Sigmoid colon (tissue), 7 donors: ENCODE measurements at places on chromosomes 4 and X. TPM values are rescaled to one million over a fixed set of nuclear protein-coding genes. Genes with fewer than 3 reads are reported as not detected.

TMEM31 gene
- total RNA-seq, result not detected

RNF150 gene
- total RNA-seq, result 69.0 TPM

DNA sequence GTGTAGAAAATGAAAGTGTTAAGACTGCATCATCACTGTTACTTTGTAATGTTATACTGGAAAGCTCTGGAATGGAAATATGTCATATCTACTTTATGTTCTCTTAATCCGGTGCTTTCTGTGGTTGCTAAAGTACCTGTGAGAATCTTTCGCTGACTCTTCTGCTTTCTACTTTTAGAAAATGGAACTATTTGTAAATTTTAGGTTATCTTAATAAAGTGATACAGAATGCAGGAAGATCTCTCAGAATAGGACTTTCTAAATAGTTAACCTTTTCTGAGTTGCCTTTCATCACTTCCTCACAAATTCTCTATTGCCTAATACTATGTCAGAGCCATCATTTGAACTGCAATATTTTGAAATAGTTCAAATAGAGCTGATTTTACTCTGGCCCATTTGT, 69.3 kb downstream of the BMP2K start:
- no peaks in the 10 kb centered on the region for H3K27me3 ChIP-seq
- DNase-seq, result no peak
- H3K27ac ChIP-seq, result no peak overlapping the region
- H3K4me3 ChIP-seq, result no peak overlapping the region
- no peaks in the 10 kb centered on the region for H3K4me1 ChIP-seq
- peaks cover 8% of the 10 kb centered on the region for H3K36me3 ChIP-seq

ERVMER34-1 gene
- not detected for total RNA-seq

- no peaks in the 10 kb centered on the region for H3K36me3 ChIP-seq
- no peak for DNase-seq
- no peak overlapping the region for H3K27ac ChIP-seq
These were observed 99.6 kb upstream of the RPL34 start for GRCh38 chr4:108520807-108521206.

MAGEA10 gene
- total RNA-seq, result not detected

- no peak overlapping the region for H3K27ac ChIP-seq
- H3K27me3 ChIP-seq, result no peaks in the 10 kb centered on the region
- no peaks in the 10 kb centered on the region for H3K36me3 ChIP-seq
- peaks cover 15% of the 10 kb centered on the region for H3K4me1 ChIP-seq
- no peak overlapping the region for H3K4me3 ChIP-seq
- no peak for DNase-seq
These were observed 33.7 kb upstream of the SHISA3 start for GRCh38 chr4:42363614-42364013.

- no peaks in the 10 kb centered on the region for H3K27me3 ChIP-seq
- no peaks in the 10 kb centered on the region for H3K4me1 ChIP-seq
- H3K36me3 ChIP-seq, result no peaks in the 10 kb centered on the region
- no peak overlapping the region for H3K4me3 ChIP-seq
- H3K27ac ChIP-seq, result no peak overlapping the region
These were observed 97.9 kb downstream of the MAB21L2 start for GRCh38 chr4:150679765-150680343.

UGT2A1 gene
- total RNA-seq, result not detected

GRCh38 chr4:153322791-153323190, 21.7 kb upstream of the MND1 start:
- DNase-seq, result no peak
- no peak overlapping the region for H3K4me3 ChIP-seq

STPG2 gene
- total RNA-seq, result 0.71 TPM

SLC7A11 gene
- total RNA-seq, result 0.27 TPM

GRCh38 chrX:28979877-28980276, 392.6 kb downstream of the IL1RAPL1 start:
- H3K4me3 ChIP-seq, result no peak overlapping the region
- H3K36me3 ChIP-seq, result no peaks in the 10 kb centered on the region
- DNase-seq, result no peak

DNA sequence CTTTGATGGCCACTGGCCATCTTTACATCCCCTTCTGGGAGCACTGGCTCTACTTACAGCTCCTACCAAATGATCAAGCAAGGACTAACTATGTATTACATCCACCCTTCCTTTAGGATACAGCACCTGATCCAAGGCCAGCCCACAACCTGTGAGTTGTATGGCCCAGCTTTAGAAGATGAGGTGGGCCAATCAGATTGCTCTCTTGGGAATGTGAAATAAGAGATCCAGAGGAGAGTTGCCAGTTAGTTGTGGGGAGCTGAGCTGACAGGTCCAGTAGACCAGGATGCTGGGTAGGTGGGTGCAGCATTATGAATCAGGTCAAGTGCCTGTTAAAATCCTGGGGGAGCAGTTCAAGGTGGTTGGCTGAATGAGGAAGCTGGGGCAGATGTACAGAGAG, 111.5 kb downstream of the GNL3L start:
- no peaks in the 10 kb centered on the region for H3K36me3 ChIP-seq
- no peaks in the 10 kb centered on the region for H3K27me3 ChIP-seq

- no peak for DNase-seq
- H3K27ac ChIP-seq, result no peak overlapping the region
- no peak overlapping the region for H3K4me3 ChIP-seq
- H3K27me3 ChIP-seq, result no peaks in the 10 kb centered on the region
- no peaks in the 10 kb centered on the region for H3K36me3 ChIP-seq
These were observed 339.7 kb upstream of the PCDH7 start for GRCh38 chr4:30380404-30380998.

GRCh38 chr4:38889143-38889542, 21.5 kb downstream of the FAM114A1 start:
- H3K27ac ChIP-seq, result peak overlapping the region; percentile 17
- peaks cover 32% of the 10 kb centered on the region for H3K4me1 ChIP-seq
- H3K4me3 ChIP-seq, result no peak overlapping the region
- no peaks in the 10 kb centered on the region for H3K27me3 ChIP-seq
- H3K36me3 ChIP-seq, result no peaks in the 10 kb centered on the region
- DNase-seq, result no peak

DNA sequence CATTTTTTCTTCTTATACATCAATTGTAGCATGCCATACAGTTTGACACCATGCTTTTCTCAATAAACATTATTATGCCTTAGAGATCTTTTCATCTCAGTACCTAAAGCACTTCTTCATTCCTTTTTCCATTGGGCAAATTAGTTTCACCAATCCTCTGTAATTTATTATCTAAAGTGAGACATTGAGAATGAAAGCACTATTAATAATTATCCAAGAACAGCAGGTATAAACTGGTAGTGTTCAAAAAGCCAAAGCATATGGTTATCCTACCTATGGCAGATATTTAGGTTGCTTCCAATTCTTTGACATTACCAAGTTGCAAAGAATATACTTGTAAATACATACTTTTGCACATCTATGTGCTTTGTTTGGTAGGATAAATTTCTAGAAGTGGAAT, 15.6 kb downstream of the LAMTOR3 start:
- H3K4me3 ChIP-seq, result no peak overlapping the region
- no peaks in the 10 kb centered on the region for H3K27me3 ChIP-seq
- DNase-seq, result no peak
- peaks cover 31% of the 10 kb centered on the region for H3K4me1 ChIP-seq
- H3K27ac ChIP-seq, result no peak overlapping the region

SHOX gene
- total RNA-seq, result 0.41 TPM

DNA sequence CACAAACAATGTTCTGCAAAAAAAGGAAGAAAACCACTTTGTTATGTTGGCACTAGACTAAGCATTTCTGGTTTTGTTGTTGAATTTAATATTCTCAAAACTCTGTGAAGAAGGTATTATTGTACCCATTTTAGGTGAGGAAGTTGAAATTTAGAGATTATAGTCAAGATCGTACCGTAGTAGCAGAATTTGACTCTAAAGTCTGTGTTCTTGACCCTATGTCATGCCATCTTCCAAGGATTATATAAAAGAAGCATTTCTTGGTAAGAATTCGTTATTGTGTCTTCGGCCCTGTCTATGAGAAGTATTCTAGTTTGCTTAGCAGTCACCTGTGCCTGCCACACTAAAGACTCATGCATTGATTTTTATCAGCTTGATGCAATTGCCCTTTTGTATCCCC, 104.4 kb upstream of the MAP9 start:
- DNase-seq, result no peak
- no peak overlapping the region for H3K4me3 ChIP-seq
- no peaks in the 10 kb centered on the region for H3K36me3 ChIP-seq
- no peak overlapping the region for H3K27ac ChIP-seq

CSAG3 gene
- not detected for total RNA-seq

SMIM43 gene
- total RNA-seq, result not detected

FAT1 gene
- total RNA-seq, result 93.1 TPM

- peak overlapping the region; percentile 51 for H3K4me3 ChIP-seq
- no peaks in the 10 kb centered on the region for H3K36me3 ChIP-seq
- peaks cover 10% of the 10 kb centered on the region for H3K4me1 ChIP-seq
- no peak for DNase-seq
These were observed 860 bp upstream of the RPS6KA3 start for GRCh38 chrX:20267607-20267930.

DNA sequence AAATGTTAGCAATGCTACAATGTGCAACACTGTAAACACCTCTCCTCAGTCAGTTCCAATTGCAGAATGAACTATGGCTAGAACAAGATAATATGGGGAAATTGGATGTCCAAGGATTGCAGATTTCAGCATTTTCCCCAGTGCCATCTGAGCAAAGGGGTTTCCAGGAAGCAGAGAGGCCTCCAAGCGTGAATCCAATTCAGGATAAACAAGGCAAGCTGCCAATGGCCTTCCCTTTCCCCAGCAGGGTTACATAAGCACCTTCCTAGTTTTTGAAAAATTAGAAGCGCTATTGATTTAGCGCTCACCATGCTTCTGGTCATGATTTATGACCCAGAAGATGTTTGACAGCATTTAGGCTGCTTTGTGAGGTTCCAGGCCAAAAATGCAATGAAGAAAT, 223.0 kb upstream of the GATB start:
- peaks cover 8% of the 10 kb centered on the region for H3K4me1 ChIP-seq
- H3K27me3 ChIP-seq, result no peaks in the 10 kb centered on the region
- no peak overlapping the region for H3K4me3 ChIP-seq
- no peaks in the 10 kb centered on the region for H3K36me3 ChIP-seq

SCML1 gene
- 12.5 TPM for total RNA-seq

VCX gene
- not detected for total RNA-seq

GRCh38 chr4:41146716-41147506, 67.4 kb downstream of the APBB2 start:
- no peaks in the 10 kb centered on the region for H3K27me3 ChIP-seq
- H3K36me3 ChIP-seq, result no peaks in the 10 kb centered on the region
- no peak overlapping the region for H3K4me3 ChIP-seq
- no peaks in the 10 kb centered on the region for H3K4me1 ChIP-seq
- H3K27ac ChIP-seq, result peak overlapping the region; percentile 89

FGFRL1 gene
- 10.0 TPM for total RNA-seq

RBM41 gene
- 16.9 TPM for total RNA-seq

PPP1R2C gene
- not detected for total RNA-seq

- no peaks in the 10 kb centered on the region for H3K27me3 ChIP-seq
- no peaks in the 10 kb centered on the region for H3K36me3 ChIP-seq
- no peak overlapping the region for H3K27ac ChIP-seq
- DNase-seq, result no peak
These were observed 122.5 kb downstream of the SPATA18 start for GRCh38 chr4:52173470-52174045.

REPS2 gene
- 3.9 TPM for total RNA-seq

HSD17B13 gene
- total RNA-seq, result 1.8 TPM

DNA sequence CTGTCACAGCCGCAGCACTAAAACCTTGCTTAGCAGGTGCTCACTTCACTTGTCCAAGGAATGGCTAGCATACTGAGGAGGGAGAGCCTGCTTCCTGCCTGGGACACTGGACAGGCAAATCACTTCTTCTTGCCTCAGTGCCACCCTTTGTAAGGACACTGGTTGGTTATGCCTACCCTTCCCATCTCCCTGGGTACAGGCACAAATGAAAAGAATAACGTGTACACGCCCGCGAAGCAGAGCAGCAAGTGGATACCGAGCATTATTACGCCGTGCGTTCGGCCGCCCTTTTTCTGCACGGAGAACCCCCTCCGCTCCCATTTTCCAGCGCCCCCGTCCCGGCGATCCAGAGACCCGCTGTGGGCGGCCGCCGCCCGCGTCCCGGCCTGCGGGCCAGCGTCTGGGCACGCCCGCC, 338 bp upstream of the KLHL2 start:
- peak overlapping the region; percentile 97 for H3K4me3 ChIP-seq
- no peaks in the 10 kb centered on the region for H3K27me3 ChIP-seq
- H3K36me3 ChIP-seq, result no peaks in the 10 kb centered on the region
- H3K4me1 ChIP-seq, result peaks cover 24% of the 10 kb centered on the region
- DNase-seq, result peak; percentile 62

L1CAM gene
- total RNA-seq, result 30.2 TPM

F8A2 gene
- not detected for total RNA-seq

GRCh38 chrX:108264376-108264775, 172.8 kb downstream of the ATG4A start:
- H3K36me3 ChIP-seq, result no peaks in the 10 kb centered on the region
- DNase-seq, result no peak
- no peaks in the 10 kb centered on the region for H3K4me1 ChIP-seq
- H3K27ac ChIP-seq, result no peak overlapping the region
- no peak overlapping the region for H3K4me3 ChIP-seq

DNA sequence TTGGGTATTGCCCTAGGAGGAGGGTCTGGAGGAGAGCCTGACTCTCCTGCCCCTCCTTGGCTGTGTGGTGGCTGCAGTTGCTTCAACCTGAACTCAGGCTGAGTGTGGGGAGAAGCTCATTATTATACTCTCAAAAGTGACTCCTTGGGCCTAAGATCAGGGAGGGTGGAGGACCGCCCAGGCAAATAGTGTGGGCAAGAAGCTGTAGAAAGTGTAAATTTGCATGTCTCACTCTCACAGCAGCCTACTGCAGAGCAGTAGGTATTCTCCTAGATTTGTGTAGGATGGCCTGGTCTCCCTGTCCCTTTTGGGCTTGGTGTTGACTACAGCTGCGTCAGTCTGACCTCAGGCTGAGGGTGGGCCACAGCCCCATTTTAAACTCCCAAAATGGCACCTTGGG, 156.1 kb downstream of the ZNF330 start:
- H3K27me3 ChIP-seq, result no peaks in the 10 kb centered on the region
- H3K4me1 ChIP-seq, result peaks cover 4% of the 10 kb centered on the region
- no peaks in the 10 kb centered on the region for H3K36me3 ChIP-seq

DNA sequence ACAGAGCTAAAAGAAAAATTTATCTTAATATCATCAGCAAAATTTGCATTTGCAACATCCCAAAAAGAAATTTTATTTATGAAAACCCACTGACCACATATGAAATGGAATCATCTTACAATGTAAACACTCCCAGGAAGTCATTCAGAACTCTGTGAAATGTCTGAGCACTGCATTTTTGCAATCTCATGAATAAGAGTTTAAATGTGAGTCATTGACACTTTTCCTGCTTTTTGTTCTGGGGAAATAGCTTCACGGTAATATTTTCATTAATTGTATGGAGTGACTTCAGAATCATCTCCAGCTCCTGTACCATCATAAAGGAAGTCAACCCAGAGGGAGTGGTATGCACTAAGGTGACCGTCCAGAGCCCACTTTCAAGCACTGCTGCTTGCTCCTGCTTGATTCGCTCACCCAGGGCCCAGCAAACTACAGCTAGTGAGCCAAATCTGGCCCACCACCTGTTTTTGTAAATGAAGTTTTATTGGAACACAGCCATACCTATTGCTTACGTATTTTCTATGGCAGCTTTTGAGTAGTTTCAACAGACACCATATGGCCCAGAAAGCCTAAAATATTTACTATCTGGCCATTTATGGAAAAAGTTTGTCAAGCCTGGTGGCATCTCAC, 17.2 kb downstream of the EDNRA start:
- H3K4me1 ChIP-seq, result no peaks in the 10 kb centered on the region
- H3K4me3 ChIP-seq, result no peak overlapping the region
- DNase-seq, result no peak
- H3K27ac ChIP-seq, result no peak overlapping the region
- H3K27me3 ChIP-seq, result no peaks in the 10 kb centered on the region

- no peaks in the 10 kb centered on the region for H3K4me1 ChIP-seq
- peak overlapping the region; percentile 79 for H3K4me3 ChIP-seq
- no peaks in the 10 kb centered on the region for H3K27me3 ChIP-seq
- H3K36me3 ChIP-seq, result no peaks in the 10 kb centered on the region
- DNase-seq, result peak; percentile 91
These were observed 82.3 kb upstream of the CD99 start for GRCh38 chrX:2608638-2609430.

BMP15 gene
- not detected for total RNA-seq
